ENCODE measurements at places on chromosomes 12 and 14.

DNA sequence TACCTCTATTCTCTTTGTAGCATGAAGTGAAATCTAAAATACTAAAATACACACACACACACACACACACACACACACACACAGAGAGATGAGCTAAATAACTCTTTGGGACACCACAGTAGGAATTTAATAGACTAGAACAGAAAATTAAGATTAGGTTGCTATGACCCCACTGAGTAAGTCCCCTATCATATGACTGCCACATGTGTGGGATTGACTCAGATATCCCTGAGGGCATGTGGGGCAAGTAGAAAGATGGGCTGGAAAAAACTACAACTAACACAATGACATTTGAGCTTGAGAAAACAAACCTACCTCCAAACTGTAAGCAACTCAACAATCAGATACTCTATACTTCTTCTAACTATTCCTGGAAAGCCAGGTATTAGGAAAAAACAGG lies 27.0 kb downstream of the SLC25A21 start:
- DNase-seq: no peak

GRCh38 chr14:59037086-59037485 lies 151.4 kb upstream of the DAAM1 start:
- DNase-seq: no peak

DNA sequence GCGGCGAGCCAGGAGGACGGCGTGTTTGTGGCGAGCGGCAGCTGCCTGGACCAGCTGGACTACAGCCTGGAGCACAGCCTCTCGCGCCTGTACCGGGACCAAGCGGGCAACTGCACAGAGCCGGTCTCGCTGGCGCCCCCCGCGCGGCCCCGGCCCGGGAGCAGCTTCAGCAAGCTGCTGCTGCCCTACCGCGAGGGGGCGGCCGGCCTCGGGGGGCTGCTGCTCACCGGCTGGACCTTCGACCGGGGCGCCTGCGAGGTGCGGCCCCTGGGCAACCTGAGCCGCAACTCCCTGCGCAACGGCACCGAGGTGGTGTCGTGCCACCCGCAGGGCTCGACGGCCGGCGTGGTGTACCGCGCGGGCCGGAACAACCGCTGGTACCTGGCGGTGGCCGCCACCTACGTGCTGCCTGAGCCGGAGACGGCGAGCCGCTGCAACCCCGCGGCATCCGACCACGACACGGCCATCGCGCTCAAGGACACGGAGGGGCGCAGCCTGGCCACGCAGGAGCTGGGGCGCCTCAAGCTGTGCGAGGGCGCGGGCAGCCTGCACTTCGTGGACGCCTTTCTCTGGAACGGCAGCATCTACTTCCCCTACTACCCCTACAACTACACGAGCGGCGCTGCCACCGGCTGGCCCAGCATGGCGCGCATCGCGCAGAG lies 873 bp downstream of the PLXNC1 start:
- peak; percentile 85 for DNase-seq

DNA sequence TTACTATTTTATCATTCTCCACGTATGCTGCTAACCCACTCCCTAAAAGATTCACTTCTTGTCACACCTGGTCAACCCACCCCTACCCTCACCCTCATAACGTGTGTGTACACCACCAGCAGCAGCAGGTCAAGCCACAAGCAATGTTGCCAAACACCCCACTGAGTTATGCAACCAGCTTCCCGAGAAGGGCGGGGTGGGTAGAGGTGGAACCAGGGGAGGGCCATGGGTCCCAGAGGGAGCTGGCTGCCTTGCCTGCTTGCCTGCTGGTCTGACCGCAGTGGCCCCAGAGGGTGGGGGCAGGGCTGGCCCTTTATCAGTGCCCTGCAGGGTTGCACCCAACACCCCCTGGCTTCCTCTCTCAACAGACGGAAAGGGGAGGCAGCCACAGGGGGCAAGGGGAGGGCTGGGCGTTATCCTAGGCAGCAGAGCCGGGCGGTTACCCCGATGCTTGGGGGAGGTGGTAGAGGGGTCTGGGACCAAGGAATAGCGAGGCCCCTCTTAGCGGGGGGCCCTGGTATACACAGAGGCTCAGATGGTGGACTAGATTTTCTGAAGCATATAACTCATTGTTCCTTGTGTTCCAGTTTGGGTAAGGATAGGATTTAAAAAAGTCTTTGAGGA lies 3.5 kb upstream of the NFE2 start:
- DNase-seq: peak; percentile 89

GRCh38 chr12:20183563-20183962 lies 184.8 kb upstream of the PDE3A start:
- DNase-seq: peak; percentile 31

DNA sequence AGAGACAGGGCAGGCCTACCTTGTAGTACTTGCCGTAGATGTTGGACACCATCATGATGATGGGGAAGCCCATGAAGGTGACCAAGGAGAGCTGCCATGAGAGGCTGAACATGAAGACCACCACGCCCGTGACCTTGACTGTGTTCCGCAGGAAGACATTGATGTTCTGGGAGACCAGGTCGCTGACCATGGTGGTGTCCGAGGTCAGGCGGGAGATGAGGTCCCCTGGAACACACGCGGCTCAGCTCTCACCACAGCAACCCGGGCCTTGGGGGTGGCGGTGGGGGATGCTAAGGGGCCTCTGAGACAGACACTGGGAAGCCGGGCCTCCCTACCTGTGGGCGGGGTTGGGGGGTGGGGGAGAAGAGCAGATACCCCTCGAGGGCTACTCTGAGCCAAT lies 17.7 kb downstream of the ABCB9 start:
- DNase-seq: no peak

- DNase-seq: no peak
Measured at GRCh38 chr12:128916425-128916824, 63.1 kb downstream of the GLT1D1 start.

DNA sequence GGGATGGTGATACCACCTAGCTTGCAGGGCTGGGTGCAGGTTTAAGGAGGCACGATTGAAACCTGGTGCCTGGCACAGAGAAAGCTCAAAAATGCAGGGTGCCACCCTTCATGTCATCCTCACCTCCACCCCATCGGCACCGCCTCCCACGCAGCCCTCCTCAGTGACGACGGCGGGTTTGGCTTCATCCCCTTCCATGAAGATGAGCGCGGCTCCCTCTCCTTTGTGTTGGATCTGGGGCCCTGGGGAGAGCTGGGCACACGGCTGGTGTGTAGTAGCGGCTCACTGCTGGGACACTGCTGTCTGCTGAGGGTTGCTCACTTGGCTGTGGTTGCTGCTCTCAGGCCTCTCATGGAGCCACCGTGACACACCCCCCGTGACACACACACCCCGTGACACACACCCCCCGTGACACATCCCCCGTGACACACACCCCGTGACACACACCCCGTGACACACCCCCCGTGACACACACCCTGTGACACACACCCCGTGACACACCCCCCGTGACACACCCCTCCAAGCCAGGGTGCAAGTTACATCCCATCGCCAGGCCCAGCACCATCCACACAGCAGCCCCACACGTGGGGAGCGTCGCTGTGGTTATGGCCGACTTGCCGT lies 42.9 kb upstream of the FZD10 start:
- DNase-seq: no peak

DNA sequence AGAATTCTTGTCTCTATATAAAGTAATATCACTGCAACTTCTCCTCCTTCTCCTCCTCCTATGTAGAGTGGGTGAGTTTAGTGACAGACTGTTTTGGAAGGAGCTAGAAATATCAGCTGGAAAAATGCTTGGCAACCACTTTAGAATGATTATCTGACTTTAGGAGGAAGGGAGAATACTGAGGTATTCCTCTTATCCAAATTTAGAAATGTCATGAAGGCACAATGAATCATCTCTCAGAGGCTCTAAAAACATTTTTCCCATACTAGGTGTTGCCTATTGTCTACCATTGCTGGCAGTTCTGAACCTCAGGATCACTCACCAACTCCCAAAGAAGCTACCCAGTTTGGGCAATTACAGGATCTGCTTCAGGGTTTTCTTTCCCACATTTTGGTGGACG lies 306.6 kb upstream of the ATP2B1 start:
- DNase-seq: no peak
